ENCODE measurements at places on chromosomes 6 and 20.

DNA sequence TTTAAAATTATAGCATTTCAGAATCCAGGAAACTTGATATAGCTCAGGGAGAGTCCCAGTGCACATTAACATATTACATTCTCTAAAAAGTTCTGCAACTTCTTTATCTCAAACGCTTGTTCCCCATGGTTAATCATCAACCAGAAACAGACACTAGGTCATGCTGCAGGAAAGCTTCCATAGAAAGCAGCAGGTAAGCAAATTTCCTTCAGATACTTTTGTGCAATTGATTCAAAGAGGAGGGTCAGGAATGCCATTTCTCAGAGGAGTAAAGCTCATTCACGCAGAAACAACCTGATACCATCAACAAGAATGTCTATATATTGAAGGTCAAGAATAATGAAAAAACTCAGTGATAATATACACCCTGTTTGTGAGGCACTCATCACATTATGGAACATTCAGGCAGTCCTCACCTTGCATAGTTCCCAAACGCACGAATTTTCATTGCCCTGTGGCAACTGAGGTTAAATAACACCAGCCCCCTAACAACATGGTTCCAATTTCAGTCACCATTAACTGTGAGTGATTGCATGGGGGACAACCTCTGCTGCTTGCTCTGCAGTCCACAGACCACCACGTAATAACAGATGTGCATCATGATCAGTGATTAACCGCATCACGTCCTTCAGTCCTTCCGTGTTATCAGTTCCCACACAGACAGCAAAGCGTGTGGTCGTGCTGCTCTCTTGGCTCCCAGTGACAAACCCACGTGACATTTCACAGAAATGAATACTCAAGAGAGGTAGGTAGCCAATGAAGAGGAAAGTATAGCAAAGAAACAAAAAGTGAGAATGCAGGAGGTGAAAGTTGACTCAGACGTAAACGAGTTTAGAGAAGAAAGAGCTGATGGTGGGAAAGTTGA lies 95.7 kb downstream of the LY86 start:
- DNase-seq = no peak

DNA sequence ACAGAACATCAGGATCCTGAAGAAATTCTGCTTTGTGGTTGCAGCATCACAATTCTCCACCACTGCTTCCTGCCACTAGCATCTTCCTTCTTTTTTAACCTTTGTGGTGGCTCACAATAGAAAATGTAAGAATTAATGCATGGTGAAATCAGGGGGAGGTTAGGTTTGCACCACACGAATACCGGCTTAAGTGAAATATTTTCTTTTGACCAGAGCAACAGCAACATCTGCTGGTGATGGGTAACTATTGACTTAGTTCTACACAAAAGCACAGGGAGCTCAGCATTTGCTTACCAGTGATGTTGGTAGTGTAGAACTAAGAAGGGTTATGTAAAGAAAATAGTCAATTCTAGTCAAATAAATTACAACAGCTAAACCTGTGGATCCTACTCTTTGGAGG lies 280.5 kb downstream of the SYNE1 start:
- DNase-seq = no peak

DNA sequence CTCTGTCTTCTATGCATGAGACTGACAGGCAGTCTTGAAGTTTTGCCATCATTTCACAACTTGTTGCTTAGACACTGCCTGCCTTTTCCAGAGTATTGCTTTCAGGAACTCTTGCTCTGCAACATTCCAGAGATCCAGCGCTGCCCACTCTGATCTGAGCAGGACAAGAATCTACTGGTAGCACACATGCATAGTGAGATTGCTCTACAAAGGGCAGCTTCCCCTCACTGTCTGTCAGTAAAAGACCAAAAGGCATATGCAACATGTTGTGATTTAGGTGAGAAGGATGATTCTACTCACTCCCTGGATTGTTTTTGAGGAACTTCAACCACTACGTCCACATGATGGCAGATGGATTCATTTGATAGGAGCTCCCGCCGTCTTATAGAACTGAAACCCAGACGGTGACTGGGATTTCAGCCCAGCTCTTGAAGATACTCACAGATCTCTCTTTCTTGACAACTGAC lies 259.1 kb downstream of the ARID1B start:
- no peak for DNase-seq

GRCh38 chr20:56503916-56504315 lies 20.6 kb upstream of the FAM209A start:
- no peak for DNase-seq

GRCh38 chr6:134410541-134410940 lies 92.6 kb upstream of the SGK1 start:
- DNase-seq = no peak

Data from GOT3 (cell line).